ENCODE measurements at places on chromosomes 2 and 18.

DNA sequence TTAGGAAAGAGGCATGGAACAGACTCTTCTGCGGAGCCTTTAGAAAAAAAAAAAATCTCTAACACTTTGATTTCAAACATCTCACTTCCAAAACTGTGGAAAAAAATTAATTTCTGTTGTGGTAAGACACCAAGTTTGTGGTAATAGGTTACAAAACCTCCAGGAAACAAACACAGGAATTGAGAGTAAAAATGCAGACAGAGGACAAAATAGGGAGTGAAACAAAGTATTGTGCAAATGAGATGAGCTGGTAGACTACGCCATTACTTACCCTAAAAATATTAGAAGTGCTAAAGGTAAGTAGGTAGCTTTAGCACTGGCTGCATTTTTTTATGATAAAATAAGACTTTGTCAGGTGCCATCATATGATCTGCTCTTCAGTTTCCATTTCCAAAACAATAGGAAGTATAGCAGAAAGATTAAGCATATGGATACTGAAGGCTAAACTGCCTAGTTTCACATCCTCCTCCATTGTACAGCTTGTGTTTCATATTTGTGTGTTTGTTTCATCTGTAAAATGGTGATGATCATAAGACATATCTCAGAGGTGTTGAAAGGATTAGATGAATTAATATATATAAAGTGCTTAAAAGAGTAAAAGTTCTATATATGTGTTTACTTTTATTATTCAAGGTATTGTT lies 309.2 kb downstream of the NR4A2 start:
- DNase-seq = no peak

GRCh38 chr18:2845172-2845571 lies 1.6 kb upstream of the EMILIN2 start:
- no peak for DNase-seq

GRCh38 chr2:128280158-128280871 lies 38.4 kb downstream of the HS6ST1 start:
- DNase-seq = no peak

- no peak for DNase-seq
These were observed 9.3 kb upstream of the KCNS3 start for GRCh38 chr2:17869128-17869527.

- no peak for DNase-seq
These were observed 608.8 kb downstream of the LRP1B start for GRCh38 chr2:141522048-141522447.

GRCh38 chr18:11324956-11325882 lies 175.8 kb upstream of the PIEZO2 start:
- DNase-seq = no peak
